GM23338 (cell line): ENCODE measurements at places on chromosomes 6 and 20. TPM values are rescaled to one million over a fixed set of nuclear protein-coding genes. Genes with fewer than 3 reads are reported as not detected.
A peak's percentile ranks its signal among the peaks of the same experiment; 100 is the strongest.

Gene GTSF1L
- total RNA-seq = not detected in 2 replicates

Gene TFAP2C
- total RNA-seq = 9.4 and 11.9 TPM in 2 replicates

Gene VPS16
- total RNA-seq = 17.7 and 20.4 TPM in 2 replicates

Gene SPAG4
- 0.39 and 2.7 TPM in 2 replicates for total RNA-seq

Gene REPS1
- total RNA-seq = 60.0 and 65.7 TPM in 2 replicates

Gene CLIC5
- total RNA-seq = not detected in 2 replicates

Gene RNF182
- 8.1 and 9.8 TPM in 2 replicates for total RNA-seq

Gene LST1
- not detected in 2 replicates for total RNA-seq

Gene DTNBP1
- total RNA-seq = 12.1 and 13.6 TPM in 2 replicates

- no peak for DNase-seq
Measured at GRCh38 chr6:131729550-131729949, 18.7 kb upstream of the CTAGE9 start.

- DNase-seq = no peak
Measured at GRCh38 chr20:34977365-34978091, 21.9 kb downstream of the MYH7B start.

DNA sequence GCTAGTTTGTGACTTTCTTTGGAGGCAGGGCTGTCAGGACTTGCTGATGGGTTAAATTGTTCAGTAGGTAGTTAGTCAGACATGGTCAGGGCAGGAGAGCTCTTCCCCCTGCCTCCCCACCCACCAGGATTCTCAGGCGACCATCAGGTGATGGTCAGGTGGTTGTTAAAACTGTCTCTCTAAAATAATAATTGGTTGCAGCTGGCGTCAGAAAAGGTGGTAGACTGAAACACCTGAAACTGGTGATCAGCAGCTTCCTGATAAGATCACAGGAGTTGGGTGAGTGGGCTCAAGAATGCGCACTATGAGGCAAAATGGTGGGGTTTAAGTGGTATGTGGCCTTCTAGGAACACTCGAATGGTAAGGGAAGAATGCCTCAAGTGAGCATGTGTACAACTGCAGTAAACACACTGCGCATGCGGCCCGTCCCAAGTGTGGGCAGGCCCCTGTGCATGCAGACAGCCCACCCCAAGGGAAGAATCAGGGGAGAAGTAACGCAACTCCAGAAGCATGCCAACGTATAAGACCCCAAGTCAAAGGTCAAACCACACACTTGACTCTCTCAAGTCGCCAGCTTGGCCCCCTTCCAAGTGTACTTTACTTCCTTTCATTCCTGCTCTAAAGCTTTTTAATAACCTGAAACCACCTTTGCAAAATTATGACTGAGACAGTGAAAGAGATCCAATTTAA, 7.9 kb upstream of the BLCAP start:
- no peak for DNase-seq

DNA sequence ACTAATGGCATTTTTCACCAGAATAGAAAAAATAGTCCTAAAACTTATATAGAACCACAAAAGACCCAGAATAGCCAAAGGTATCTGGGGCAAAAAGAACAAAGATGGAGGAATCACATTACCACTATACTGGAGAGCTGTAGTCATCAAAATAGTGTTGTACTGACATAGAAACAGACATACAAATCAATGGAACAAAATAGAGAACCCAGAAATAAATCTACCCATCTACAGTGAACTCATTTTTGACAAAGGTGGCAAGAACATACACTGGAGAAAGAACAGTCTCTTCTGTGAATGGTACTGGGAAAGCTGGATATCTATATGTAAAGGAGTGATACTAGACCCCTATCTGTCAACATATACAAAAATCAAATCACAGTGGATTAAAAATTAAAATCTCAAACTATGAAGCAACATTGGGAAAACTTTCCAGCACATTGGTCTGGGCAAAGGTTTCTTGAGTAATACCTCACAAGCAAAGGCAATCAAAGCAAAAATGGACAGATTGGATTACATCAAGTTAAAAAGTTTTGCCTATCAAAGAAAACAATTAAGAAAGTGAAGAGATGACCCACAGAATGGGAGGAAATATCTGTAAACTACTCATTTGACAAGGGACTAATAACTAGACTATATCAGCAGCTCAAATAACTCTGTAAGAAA, 120.5 kb downstream of the MEI4 start:
- no peak for DNase-seq

DNA sequence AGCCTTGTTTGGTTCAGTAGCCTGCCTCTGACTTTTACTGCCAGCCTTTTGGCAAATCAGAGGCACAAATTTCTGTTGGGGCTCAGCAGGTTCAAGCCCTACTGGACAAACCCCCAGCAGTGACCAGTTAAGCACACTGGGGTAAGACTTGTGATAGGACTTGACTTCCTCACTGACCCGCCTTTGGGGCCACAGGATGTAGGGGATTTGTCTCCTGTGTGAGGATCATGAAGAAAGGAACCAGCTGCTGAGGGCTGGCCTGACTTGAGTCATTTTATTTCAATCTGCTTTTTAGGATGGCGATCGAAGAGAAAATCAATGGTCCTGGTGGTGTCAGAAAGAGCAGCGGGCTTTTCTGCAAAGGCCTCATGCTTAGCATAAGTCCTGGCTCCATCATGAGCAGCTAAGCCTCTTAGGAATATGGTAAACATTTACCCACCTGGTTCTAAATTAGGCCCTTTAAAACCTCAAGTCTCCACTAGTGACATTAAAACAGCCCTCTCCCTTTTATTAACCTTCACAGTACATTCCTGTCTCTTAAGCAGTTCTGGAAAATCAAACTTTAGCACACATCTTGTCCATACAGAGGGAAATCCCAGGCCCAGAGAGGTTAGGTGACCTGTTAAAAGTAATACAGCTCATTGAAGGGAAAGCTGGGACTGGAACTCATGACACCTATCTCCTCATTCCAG, 16.6 kb downstream of the CHMP4B start:
- no peak for DNase-seq

DNA sequence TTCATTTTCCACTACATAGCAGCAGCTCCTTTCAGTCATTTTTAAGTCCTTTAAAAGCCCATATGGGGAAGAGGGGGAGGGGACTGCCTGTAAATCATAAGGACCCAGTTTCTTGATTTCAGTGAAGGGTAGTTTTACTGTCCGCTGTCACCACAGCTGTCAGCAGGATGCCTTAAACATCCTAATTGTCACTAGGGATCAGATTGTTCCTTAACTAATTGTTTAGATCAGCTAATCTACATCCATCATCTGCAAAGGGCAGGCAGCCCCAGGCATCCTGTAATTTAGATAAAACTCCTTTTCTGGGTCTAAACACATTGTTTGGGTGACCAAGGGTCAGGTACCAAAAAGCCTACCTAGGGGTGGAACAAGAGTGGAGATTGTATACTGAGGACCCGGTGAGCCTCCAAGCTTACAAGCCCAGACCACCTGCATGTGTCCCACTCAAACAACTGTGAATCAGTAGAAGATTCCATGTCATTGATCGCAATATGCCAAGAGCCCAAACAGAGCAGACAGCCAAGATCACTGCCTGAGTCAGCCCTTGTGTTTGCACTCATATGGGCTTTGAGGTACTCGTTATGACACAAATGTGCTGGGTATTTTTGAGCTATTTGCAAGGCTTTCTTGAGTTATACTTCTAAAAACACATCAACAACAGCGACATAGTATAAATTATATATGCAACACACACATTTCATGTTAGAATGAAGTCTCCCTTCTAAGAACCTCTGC, 198.7 kb upstream of the CEP162 start:
- no peak for DNase-seq

- DNase-seq = no peak
Measured at GRCh38 chr20:7308163-7308562, 540.7 kb downstream of the BMP2 start.

DNA sequence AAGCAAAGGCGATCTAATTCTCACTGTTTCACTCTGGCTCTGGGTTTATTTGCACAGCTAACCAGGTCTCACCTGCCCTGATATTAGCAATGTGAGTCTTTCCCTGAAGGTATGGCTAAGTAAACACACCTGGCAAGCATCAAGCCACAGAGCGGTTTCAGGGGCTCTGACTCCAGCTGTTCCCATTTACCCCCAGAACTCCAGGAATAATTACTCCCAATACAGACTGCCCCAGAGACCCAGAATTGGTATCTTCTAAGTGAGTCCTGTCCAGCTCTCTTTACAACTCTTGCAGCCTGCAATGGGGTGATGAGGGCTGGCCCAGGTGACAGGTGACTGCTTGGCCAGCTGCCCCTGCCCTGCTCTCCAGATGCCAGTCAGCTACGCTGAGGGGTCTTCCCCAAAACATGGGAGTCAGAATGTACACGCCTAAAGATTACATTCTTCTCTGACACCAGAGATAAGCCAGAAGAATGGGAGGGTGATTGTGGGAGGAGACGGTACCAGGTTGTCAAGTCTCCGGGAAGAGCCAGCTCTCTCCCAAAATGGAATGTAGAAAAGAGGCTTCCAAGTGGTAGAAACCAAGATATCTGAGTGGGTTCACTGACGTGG, 4.9 kb upstream of the LRRN4 start:
- no peak for DNase-seq

DNA sequence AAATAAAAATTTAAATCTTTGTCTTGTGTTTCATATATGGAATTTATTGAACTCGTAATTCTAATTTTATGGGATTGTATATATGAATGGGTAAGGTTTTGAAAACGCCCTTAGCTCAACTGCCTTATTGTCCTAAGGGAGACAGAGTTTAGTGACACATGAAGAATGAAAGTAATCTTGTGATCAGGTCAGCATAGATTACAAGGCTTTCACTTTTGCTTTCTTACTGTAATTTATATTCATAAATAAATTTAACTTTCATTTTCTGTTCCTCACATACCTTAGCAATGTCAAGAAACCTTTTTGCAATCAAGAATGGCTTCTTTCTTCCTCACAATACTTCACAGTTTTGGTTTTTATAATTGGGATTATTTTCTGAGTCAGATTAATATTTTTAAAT, 14.4 kb downstream of the KPNA5 start:
- no peak for DNase-seq

DNA sequence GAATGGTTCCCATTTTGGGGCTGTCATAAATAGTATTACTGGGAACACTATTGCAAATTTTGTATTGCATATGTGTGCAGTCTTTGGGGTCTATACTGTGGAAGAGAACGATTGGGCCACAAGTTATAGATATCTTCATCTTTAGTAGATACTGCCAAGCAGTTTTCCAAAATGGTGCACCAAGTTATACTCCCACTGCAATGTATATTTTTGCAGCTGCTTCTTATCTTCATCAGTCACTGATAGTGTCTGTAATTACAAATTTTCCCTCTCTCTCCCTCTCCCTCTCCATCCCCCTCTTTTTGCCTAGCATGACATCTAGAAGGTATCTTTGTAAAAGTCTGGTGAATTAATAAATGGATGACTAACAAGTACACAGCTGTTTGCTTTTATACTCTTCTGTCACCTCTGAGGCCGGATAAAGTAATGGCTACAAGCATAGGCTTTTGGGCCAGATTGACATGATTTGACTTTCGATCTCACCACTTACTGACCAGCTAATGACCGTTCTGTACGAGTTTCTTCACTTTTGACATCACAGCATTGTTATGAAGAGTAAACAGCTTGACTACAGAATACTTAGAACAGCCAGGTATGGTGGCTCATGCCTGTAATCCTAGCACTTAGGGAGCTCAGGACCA, 113.3 kb upstream of the SLC2A12 start:
- no peak for DNase-seq

DNA sequence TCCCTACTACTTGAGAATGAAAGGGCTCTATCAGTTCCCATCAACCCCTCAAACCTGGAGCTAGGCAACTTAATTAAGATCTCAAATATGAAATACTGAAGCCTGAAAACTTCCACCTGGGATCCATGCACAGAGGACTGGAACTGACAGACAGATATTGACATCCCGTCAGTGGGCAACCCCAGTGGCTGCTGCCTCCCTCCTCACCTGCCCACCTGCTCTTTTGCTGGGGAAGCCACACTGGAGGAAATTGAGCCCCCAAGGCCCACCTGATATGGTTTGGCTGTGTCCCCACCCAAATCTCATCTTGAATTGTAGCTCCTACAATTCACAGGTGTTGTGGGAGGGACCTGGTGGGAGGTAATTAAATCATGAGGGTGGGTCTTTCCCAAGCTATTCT, 192.8 kb downstream of the LRFN2 start:
- no peak for DNase-seq

- no peak for DNase-seq
Measured at GRCh38 chr6:6525933-6526332, 62.6 kb upstream of the LY86 start.

GRCh38 chr6:170605574-170606259, 21.3 kb upstream of the PDCD2 start:
- DNase-seq = no peak

DNA sequence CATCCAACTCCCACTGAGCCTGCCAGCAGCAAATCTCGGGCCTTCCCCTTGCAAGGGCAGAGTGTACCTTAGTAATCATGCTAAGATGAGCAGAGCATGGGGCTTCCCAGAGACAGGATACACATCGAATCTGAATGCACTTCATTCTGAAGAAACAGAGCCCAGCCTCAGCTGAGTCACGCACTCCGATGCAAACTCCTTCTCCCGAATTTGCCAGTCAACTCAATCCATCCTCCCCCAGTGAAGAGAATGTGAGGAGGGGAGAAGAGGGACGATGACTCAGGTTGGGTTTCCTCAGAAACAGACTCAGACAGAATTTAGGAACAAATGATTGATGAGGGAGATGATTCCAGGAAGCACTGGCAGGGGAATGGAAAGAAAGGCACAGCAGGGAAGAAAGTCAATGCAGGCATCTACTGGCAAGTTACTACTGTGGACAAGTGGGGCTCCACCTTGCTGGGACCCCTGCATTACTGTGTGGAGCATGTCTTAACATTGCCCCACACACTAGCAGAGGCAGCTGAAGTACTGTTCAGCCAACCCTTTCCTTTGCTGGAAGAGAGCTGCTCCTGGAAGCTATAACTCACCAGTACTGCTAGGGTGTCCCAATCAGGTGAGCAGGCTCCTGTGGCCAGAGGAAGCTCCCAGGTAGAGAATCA, 251.6 kb downstream of the ADGB start:
- no peak for DNase-seq

- no peak for DNase-seq
Measured at GRCh38 chr6:25058941-25059340, 123.2 kb upstream of the RIPOR2 start.

DNA sequence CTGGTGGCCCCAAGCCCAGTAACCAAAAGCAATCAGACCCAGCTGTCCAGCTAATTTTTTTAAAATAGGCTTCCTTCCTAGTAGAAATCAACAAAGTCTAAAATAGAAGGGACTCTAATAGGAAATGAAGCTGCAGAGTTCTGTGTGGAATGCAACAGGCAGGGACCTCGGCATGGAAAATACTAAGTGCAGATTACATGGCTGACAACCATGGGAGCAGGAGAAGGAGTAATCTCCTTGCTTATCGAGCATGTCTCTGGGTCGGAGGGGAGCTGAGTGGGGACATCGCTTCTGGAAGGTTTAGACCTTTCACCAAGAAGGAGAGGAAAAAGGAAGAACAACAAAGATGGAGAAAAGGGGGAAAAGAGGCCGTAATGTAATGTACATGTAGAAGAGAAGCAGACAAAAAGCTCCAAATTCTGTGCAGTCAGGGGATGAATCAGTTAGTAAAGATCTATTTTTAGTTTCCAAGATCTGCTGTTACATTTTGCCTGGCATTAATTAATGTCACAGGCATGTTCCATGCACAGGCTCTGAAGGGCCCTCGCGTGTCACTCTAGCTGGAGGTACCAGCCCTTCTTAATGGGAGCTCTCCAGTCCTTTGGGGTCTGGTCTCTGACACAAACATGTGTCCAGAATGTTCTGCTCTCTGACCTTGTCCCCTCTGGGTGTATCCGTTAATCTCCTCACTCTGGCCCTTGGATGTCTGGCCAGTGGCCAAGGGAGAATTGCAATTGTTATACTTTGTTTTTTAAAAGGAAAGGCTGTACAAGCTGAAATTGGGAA, 16.6 kb upstream of the ZNF831 start:
- DNase-seq = no peak

GRCh38 chr6:46129629-46130511, at the start of gene ENPP4:
Gene ENPP4, plus strand, starts transcription at chr6:46129989. Its CDS starts 9,595 bp downstream, at chr6:46139584.
- DNase-seq = peak; percentile 90
